ENCODE measurements at places on chromosomes 3 and 15.

- DNase-seq, result no peak
Measured at GRCh38 chr3:159451482-159451881, 537.2 kb upstream of the IL12A start.

- no peak for DNase-seq
Measured at GRCh38 chr15:101709466-101709865, 14.8 kb downstream of the TARS3 start.

- no peak for DNase-seq
Measured at GRCh38 chr3:27317096-27317495, 52.1 kb downstream of the NEK10 start.

DNA sequence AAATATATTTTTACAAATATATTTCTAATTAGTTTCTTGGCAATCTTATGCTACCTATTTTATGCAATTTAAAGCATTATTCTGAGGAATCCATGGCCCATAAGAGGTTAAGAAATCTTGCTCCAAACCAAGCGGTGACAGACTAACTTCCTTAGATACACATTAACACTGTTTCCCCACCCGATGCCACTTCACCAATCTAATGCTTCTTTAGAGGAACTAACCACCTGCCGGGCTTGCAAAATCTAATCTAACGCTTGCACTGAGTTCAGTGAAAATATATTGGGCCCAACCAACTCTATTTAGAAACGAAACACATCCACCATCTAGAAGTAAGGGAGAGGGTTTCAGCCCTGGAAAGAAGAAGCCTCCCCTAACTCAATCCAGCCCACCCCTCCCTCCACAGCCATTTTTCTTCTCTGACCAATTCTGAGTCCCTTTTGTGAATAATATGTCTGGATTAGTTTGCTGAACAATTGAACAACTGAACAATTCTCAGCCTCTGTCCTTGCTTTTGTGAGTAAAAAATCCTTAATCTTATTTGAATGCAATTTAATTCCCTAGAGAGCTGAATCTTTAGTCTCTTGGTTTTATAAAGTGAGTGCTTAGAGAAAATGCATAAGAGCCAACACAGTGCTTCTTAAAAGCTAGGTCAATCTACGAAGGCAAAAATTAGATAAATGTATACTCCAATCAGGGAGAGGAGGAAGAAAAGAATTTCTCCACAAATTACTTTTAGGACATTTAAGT is 150.4 kb upstream of the ADAMTS9 start:
- DNase-seq, result no peak

GRCh38 chr15:57410373-57410772 is 34.1 kb downstream of the CGNL1 start:
- DNase-seq, result no peak

DNA sequence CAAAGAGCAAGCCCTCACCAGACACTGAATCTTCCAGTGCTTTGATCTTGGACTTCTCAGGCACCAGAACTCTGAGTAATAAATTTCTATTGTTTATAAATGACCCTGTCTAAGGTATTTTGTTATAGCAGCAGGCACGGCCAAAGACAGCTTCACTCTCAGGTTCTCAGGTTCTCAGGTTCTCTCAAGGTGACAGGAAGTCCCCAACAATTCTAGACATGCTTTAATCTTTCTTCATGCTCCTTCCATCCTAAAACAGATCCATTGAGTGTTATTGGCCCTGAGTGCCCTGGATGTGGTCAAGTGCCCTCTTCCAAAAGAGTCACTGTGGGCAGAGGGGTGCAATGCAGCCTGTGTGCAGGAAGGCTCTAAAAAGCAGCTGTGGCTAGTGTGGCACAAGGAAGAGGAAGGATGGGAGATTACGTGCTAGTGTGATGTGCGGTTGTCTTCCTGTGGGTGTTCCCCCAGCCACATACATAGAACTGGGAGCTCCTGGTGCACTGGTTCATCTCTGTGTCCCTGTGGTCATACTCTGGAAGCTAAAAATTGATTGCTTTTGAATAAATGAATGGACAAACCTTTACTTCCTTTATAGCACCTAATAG is 11.0 kb upstream of the RAB7A start:
- DNase-seq, result peak; percentile 49

DNA sequence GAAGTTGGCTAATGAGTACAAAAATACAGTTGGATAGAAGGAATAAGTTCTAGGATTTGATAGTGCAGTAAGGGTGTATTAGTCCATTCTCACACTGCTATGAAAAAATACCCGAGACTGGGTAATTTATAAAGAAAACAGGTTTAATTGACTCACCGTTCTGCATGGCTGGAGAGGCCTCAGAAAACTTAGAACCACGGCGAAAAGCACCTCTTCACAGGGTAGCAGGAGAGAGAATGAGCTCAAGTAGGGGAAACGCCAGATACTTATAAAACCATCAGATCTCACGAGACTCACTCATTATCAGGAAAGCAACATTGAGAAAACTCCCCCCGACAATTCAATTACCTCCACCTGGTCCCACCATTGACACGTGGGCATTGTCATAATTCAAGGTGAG is 483.3 kb downstream of the TUSC7 start:
- no peak for DNase-seq

- no peak for DNase-seq
Measured at GRCh38 chr3:166223120-166223519, 385.9 kb upstream of the BCHE start.

DNA sequence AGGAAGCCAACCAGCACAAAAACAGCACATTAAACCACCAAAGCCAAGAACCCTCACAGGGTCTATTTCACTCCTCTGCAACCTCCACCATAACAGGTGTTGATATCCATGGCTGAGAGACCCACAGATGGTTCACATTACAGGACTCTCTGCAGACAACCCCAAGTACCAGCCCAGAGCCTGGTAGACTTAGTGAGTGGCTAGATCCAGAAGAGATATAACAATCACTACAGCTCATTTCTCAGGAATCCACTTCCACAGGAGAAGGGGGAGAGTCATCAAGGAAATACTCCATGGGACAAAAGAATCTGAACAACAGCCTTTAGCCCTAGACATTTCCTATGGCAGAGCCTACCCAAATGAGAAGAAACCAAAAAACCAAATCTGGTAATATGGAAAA is 168.1 kb upstream of the CD96 start:
- DNase-seq, result no peak

GRCh38 chr3:42739401-42740158 is 33.5 kb downstream of the CCDC13 start:
- DNase-seq, result no peak

- DNase-seq, result no peak
Measured at GRCh38 chr15:39376371-39376909, 204.4 kb upstream of the THBS1 start.

Data from activated naive CD8-positive, alpha-beta T cell treated with anti-CD3 and anti-CD28 coated beads, Interleukin-2, amount 10 ng/mL, durations not matched to agents 7 days and 5 days (primary cell).